HFF-Myc (cell line): ENCODE measurements at places on chromosomes 16 and 17.
A peak's percentile ranks its signal among the peaks of the same experiment; 100 is the strongest.

- no peak for DNase-seq
These were observed 38.1 kb downstream of the MRTFB start for GRCh38 chr16:14109077-14109775.

DNA sequence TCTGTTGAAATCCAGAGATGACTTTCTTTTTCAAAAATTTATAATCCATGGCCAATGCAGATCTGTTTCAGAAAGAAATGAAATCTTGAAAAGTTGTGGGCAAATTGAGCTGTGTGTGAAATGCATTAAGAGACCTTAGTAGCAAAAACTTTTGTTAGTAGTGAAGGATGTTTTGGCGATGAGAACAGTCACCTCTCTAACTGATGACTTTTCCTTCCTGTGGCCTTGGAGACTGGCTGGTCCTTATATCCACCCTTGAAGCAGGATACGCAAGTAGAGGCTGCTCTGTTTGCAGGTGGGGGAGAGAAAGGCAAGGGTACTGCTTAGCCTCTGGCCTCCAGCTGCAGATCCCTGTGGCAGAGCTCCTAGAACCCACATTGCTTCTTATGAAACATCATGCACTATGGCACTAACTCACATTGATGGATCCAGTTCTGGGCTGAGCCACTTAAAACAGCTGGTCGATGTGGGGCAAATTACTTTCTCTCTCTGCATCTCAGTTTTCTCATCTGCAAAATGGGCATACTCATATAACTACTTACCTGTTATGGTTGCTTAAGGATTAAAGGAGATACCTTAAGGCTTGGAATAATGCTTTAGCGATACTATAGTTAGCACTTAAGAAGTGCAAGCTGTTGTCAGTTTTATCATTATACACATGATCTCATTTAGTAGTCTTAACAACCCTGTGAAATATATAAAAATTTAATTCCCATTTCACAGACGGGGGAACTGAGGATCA is 89.3 kb downstream of the SDR42E1 start:
- DNase-seq = no peak

DNA sequence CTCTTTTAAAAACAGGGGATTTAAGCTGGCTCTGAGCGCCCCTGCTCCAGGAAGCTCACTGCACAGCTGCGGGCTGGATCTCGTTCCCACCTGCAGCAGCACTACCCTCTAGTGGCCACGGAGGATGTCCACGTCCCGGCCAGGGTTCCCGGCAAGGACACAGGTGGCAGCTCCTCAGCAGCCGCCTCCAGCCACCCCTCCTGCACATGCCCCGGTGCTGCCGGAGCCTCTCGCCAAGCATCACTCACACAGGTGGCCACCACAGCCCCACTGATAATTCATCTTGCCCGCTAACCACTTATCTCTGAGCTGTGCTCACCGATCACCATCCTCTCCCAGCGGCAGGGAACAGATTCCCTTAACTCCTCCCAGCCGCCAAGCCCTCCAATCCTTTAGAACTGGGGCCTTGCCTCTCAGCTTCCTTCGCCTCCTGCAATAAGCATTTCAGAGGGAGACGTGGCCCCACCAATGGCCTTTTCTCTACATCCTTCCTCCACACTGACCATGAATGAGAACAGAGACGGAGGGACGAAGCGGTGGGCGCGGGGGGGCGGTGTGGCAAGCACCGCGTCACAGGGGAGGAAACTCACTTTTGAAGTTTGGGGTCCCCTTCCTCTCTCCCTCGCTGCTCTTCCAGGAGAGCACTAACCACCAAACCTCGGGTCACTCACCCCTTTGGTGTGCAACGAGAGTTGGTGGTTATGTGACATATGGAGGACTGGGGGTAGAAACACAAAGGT is 222.1 kb downstream of the RBFOX3 start:
- no peak for DNase-seq

GRCh38 chr16:15498427-15499175 is 64.2 kb downstream of the BMERB1 start:
- no peak for DNase-seq

DNA sequence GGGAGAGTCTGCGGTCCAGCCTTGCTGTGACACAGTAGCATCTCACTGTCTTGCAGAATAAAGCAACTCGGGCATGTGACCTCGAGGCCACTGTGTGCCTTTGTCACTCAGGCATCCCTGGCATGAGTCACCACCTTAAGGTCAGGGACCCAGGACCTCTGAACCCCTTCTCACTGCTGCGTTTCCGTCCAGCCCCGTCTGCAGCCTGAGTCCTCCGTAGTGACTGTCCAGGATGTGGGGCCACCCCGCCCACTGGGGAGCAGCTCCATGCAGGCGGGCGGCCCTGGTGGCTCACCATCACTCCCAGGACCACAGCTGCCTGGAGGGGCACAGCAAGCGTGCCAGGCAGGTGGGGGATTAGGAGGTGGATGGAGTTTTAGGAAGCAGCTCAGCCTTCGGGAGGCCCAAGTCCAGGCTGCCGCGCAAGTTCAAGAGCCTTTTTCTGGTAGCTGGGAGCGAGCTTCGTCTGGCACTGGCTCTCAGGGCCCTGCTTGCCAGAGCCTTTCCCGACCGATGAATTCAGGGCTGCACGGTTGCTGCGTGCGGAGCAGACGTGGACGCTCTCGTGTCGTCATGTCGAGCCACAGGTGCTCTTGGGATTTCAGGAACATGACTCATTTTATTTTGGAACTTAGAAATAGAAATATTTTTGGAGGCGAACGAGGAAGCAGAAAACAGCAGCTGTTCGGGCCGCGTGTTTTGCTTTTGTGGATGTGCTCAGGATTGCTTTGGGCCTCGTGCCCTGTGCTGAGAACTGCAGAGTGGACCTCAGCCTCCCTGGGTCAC is 16.8 kb downstream of the KCTD5 start:
- DNase-seq = no peak

DNA sequence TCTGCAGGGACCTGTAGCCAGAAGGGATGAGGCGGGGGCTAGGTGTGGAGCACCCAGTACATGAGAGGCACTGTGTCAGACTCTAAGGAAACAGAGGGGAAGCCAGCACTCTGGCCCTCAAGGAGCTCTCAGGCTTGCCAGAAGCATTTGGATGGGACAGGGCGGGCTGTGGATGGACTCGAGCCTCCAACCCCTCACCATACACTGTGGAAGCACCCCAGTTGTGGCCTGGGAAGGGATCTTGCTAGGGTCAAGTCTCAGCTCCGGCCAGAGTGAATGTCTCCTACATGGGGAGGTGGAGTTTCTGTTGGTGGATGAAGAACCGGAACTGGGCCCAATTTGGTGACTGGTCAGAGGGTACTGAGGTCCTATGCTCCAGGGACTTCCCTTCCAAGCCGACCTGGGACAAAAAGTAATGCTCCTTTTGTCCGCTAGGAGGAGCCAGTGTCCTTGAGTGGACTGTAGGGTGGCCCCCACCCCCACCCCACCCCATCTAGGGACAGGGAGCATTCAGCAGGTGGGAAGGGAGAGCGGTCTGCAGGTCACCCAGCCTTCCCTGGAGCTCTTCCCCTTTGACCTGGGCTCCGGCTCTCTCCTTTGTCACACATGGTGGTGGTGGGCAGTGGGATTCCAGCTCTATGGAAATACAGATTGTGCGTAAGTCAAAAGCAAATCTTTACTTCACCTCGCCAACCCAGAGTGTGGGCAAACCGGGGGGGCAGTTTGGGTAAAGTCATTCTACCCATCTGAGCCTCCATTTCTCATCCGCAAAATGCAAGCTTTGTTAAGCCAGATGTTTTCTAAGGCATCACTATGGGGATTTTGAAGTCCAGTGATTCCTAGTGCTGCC is 20.4 kb upstream of the PHB1 start:
- peak; percentile 21 for DNase-seq

- peak; percentile 70 for DNase-seq
These were observed 13.3 kb downstream of the CAVIN1 start for GRCh38 chr17:42409523-42410318.

DNA sequence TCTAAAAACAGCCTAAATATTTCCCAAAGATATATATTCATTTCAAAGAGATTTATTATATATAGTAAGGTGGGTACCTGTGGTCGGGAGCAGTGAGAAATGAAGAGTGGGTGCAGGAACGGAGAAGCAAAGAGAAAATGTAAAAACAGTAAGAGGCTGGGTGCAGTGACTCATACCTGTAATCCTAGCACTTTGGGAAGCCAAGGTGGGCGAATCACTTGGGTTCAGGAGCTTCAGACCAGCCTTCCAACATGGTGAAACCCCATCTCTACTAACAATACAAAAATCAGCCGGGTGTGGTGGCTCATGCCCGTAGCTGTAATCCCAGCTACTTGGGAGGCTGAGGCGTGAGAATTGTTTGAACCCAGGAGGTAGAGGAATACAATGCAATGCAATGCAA is 257.1 kb downstream of the BCAS3 start:
- no peak for DNase-seq

- DNase-seq = no peak
These were observed 119.4 kb downstream of the OR1D5 start for GRCh38 chr17:2943981-2944380.

DNA sequence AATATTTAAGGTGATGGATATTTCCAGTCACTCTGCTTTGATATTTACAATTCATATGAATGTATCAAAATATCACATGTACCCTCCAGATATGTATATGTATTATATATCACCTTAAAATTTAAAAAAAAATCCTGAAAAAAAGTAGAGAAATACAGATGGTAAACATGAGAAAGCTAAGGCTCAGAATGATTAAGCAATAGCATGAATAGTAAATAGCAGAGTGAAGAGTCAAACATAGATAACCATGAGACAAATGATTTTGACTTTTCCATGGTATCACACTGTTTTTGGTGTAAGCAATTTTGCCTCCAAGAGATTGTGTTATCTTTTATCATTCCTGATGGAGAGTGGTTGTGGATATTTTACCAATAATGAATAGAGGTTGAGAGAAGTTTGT is 868.8 kb downstream of the CDH11 start:
- no peak for DNase-seq

GRCh38 chr16:15593235-15593634 is 49.7 kb downstream of the MARF1 start:
- DNase-seq = no peak
